Stimulated activated CD4-positive, alpha-beta T cell treated with anti-CD3 and anti-CD28 coated beads, Interleukin-12 subunit alpha, Interleukin-12 subunit beta, amount 100 ng/mL, for 24 hours (primary cell): ENCODE measurements at places on chromosomes 6 and 20.

DNA sequence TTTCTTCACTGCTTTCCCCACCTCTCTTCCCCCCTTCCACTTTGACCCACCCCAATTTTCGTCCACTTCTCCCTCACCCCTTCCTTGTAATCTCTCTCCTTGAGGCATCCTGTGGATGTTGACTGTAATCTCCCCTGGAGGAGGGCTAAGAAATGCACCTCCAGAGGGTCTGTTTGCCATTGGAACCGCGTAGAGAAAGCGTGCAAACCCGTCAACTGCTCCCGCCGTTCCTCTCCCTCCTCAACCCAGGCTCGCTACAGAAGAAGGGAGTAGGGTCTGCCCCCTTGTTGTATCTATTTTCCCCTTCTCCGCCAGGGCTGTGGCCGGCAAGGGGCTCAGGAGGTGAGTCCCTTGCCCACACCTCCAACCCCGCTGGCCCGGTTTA lies 502 bp upstream of the HTR1E start:
- DNase-seq: no peak

GRCh38 chr20:14445310-14445709 lies 107.9 kb upstream of the FLRT3 start:
- DNase-seq: no peak

- peak; percentile 21 for DNase-seq
These were observed 127.2 kb upstream of the TAB2 start for GRCh38 chr6:149190224-149190831.

DNA sequence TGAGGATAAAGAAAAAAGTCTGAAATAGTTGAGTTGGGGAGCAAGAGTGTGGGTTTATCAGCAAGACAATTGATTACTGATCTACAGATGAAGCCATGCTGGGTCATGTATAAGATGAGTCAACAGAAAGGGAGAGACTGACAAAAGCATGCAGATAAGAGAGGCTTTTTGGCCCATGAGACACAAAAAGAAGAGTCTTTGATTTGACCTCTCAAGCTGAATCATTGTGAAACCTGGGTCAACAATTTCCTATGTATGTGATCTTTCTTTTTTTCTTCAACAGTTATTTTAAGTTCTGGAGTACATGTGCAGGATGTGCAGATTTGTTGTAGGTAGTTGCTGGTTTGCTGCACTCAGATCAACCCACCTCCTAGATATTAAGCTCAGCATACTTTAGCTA lies 15.9 kb downstream of the RIMS1 start:
- no peak for DNase-seq

- DNase-seq: peak; percentile 40
These were observed 148.1 kb downstream of the CEBPB start for GRCh38 chr20:50338479-50339391.

- no peak for DNase-seq
These were observed 893.7 kb downstream of the TFAP2A start for GRCh38 chr6:9521152-9521530.

- DNase-seq: no peak
These were observed 15.0 kb upstream of the TBC1D22B start for GRCh38 chr6:37242429-37243052.

DNA sequence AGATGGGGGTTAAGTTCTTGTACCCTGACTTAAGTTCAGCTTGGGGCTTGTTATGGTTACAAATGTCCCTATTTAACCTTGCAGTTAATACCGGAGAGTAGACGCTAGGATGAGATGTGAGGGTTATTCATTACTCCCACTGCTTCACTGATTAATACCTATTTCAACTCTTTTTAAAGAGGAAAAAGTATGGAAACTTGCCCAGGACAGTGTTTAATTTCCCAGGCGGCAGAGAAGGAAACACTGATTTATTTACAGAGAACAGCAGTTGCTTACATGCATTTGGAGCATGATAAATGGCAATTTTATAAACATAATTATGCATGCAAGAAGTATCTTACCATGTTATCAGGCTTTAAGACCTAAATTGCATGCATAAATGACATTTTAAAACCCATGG lies 137.7 kb downstream of the RCAN2 start:
- DNase-seq: no peak

GRCh38 chr6:122755901-122756300 lies 23.6 kb upstream of the FABP7 start:
- no peak for DNase-seq

DNA sequence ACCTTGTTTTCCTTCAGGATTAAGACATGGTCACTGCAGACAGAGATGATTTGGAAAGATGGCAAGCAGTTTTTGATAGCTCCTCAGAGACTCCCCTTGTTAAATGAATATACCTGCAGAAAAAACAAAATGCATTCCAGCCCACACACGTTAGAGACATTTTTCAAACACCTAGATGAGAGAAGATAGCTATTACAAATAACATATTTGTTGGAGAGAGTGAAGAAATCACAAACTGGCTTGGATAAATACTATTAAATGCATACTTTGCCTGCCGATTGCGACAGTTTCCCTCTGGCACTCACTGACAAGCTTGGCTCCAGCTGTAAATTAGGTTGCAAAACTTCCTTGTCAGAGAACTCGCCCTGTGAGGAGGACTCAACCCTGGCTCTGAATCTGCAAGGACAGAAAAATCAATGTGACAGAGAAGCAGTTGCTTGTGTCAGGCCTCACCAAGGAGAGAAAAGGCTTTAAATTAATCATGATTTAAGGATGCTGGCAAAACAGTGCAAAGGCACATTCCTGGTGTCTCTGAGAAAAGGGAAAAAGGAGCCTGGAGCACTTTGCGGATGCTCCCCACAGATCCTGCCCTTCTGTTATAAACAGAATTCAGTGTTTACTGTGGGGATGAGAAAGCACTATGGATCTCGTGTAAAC lies 423.7 kb upstream of the MARCKS start:
- DNase-seq: no peak

- DNase-seq: no peak
These were observed 13.4 kb upstream of the SERPINB1 start for GRCh38 chr6:2855061-2855519.

- peak; percentile 69 for DNase-seq
These were observed 68.4 kb downstream of the RSPO3 start for GRCh38 chr6:127186889-127187288.

- DNase-seq: no peak
These were observed 48.8 kb upstream of the EPB41L1 start for GRCh38 chr20:36105711-36106226.

GRCh38 chr6:9140951-9141460 lies 705.7 kb upstream of the SLC35B3 start:
- DNase-seq: no peak

GRCh38 chr6:150435832-150436231 lies 67.0 kb downstream of the IYD start:
- no peak for DNase-seq
